NCI-H1105 treated with DMSO at 0.1 percent for 48 hours (cell line): ENCODE measurements at places on chromosomes 2 and 18.

- no peak for DNase-seq
These were observed 75.0 kb downstream of the EMILIN2 start for GRCh38 chr18:2921778-2922177.

- no peak for DNase-seq
These were observed 28.6 kb downstream of the IRS1 start for GRCh38 chr2:226771067-226771466.

DNA sequence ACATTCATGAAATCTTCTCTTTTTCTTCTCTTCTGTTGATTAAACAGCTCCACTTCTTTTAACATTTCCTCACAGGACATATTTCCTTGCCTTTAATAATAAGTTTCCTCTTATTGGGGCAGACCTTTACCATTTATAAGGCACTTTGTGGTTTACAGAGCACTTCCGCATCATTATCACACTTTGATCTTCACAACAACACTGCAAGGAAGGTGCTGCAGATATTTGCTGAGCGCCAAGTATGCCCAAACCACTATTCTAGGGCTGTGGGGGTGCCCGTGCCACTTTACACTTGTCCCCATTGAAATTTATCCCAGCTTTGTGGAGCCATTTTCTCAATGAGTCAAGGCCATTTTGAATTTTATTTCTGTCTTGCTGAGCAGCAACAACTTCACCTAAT lies 246.6 kb downstream of the SS18 start:
- no peak for DNase-seq

DNA sequence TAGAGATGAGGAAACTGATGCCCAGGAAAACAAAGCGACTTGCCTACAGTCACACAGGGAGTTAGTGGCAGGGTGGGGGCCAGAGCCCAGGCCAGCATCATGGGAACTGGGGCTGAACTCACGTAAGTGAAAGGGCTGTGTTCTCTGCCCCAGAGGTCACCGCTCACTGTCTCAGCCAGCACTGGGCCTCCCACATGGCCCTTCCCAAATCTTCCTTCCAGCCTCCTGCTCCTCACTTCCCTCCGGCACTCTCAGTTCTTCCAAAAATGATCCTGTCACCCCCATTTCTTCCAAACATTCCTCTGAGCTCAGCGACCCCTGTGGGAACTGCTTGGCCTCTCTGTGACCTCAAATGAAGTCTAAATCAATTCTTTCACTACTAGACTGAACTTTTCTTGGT lies 90.5 kb upstream of the TMEM247 start:
- DNase-seq, result no peak

- DNase-seq, result no peak
These were observed 340.1 kb downstream of the SLC4A3 start for GRCh38 chr2:219967247-219968245.

- no peak for DNase-seq
These were observed 73.4 kb upstream of the CD226 start for GRCh38 chr18:70021043-70021442.

DNA sequence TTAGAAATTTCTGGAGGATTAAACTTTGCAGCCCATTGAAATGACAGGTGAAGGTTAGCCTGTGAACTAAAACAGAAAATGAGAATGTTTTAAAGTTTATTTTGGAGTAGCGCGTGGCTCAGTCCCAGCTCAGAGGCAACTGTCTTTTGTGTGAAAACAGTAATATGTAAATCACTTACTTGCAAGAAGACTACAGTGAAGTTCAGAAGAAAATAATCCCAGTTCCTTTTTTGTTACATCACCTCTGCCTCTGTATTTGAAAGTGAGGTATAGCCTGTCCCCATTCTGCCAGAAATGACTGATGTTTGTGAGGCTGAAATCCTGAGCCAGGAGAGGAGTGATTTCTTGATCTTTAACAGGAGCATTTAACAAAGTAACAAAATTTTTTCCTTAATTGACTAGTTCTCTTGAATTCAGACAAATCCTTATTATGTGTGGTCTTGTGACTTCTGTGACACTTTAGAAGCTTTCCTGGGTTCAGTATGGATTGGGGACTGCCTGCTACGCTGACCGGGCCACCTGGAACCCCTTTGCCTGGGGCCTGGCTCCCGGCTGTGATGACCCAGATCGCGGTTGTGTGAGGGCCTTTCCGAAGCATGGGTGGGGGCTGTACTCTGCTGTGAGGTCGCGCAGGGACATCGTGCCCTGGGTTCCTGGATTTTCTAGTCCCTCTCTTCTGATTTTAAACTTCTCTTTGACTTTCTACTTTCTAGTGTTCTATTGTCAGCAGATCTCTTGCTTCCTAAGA lies 24.3 kb downstream of the TRAPPC12 start:
- DNase-seq, result no peak

GRCh38 chr2:96116879-96117533 lies 635 bp upstream of the ADRA2B start:
- DNase-seq, result no peak

- DNase-seq, result no peak
These were observed 15.3 kb downstream of the TTC21B start for GRCh38 chr2:165938237-165938636.

- DNase-seq, result no peak
These were observed 184.5 kb upstream of the MSH6 start for GRCh38 chr2:47598476-47598875.

DNA sequence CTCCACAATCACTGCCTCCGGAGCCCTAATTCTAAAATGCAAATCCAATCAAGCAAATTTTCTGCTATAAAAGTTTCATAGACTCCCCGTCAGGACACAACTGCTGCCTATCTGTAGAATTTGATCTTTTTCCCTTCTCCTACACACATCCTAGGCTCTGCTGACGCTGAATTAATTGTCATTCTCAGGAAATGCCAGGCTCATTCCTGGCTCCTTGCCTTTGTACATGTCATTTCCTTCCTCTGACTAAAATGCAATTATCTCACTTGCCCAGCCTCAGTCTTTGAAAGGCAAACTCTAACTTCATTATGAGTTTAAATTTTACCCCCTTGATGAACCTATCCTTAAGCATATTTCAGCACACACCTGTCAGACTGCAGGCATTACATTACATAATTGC lies 844.9 kb upstream of the CRIM1 start:
- no peak for DNase-seq

GRCh38 chr2:239535413-239536144 lies 134.8 kb upstream of the HDAC4 start:
- DNase-seq, result no peak

DNA sequence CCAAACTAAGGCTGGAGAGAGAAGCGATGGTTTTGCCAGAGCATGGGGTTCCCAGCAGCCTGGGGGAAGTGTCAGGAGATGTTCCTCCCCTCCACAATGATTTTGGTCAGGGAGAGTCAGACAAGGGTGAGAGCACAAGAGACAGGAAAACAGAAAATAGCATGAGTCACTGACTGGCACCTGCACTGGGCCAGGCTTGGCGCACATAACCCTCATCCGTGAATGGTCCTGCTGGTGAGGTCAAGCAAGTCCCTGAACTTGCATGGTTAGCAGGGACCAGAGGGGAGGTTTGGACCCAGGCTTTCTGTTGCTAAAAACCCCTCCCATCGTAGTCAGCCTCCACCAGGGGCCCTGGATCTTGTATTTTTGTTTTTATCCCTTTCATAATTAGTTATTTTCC lies 174.5 kb upstream of the MYT1L start:
- DNase-seq, result no peak

DNA sequence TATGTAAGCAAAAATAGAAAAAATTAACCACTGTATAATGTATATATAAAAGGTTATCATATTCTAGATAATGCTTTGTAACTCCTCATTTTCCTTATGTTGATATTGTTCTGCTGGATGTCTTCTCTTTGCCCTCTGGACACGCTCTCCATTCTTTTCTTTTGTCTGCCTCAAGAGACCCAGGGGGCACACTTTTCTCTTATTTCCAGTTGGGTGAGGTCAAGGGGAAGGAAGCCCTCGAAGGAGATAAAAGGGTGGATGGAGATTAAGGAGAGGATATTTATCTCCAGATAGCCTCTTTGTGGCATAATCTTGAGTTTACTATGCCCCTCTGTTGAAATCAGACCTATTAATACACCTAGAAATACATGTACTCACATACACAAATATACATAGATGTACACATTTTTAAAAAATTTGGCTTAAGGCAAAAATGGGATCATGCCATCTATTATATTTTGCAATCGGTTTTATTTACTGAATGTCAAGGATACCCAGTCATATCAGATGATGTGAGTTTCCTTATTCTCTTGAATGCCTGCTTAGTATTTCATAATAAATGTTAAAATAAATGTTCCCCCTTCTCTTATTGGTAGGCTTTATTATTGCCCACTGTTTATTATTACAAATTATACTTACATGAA lies 65.3 kb downstream of the LCLAT1 start:
- no peak for DNase-seq

DNA sequence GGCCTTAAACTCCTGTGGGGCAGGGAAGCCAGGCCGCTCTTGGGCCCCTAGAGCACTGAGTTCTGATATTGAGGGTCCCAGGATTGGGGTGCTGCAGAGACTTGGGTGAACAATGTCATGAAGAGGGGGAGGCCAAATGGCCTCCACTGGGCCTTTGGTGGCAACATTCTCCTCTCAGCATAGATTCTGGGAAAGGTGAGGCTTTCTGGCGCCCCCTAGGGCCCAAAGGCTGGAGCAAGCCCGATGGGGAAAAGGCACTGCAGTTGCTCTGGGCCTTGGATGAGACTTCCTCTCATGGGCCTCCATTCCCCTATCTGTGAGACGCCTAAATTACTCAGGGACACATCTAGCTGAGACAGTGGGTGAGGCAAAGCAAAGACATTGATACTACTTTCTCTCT lies 84.8 kb downstream of the ACAA2 start:
- peak; percentile 16 for DNase-seq

DNA sequence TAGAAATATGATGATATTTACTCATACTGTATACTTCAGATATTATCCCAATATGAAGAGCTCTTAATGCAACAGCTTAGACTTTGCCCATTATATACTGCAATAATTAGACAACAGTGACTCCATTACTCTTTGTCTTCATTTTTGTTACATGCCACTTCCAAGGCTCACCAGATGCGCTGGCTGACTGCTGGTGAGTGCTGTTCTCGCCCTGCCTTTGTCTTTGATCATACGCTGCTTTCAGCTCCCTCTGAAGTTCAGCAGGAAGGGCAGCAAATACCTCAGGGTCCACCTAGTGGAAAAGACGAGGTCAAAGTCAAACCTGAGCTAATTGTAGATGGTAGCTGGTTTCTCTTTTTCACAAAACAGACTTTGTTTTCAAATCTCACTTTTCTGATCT lies 66.3 kb downstream of the EIF5B start:
- DNase-seq, result no peak

- no peak for DNase-seq
These were observed 176.2 kb upstream of the ST6GAL2 start for GRCh38 chr2:107062173-107062572.

DNA sequence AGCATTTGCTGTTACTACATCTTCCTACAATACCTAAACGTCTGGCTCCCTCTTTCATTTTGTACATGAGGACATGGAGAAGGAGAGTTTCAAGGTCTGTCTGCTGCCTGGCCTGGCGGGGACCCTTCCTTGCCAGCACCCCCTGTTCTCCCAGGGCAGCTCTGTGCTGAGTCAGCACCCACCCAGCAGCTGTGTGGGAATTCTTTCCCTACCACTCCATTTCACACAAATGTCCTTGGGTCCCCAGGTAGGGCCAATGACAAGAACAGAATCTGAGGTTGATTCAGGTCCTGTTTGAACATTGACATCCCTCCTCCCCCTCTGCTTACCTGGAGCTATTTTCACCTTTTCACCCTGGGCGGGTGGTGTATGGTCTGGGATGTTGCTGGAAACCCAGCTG lies 129.9 kb upstream of the ITGA6 start:
- DNase-seq, result no peak

DNA sequence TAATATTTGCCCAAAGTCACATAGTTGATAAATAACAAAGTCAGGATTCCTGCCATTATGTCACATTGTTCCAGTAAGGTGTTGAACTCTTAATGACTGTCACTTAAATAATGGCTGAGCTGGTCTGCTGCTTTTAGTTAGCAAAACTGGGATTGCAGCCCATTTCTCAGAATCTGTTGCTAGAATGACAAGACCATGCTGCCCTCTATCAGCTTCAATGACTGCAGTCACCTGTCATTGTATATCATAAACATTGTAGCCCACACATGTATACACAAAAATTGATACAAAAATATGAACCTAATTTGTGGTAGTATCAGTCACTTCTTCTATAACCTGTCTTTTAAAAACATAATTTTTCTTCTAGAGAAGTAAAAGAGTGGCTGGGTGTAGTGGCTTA lies 121.1 kb downstream of the FAM161A start:
- DNase-seq, result no peak

- DNase-seq, result no peak
These were observed 107.4 kb downstream of the OSBPL6 start for GRCh38 chr2:178301649-178302238.

DNA sequence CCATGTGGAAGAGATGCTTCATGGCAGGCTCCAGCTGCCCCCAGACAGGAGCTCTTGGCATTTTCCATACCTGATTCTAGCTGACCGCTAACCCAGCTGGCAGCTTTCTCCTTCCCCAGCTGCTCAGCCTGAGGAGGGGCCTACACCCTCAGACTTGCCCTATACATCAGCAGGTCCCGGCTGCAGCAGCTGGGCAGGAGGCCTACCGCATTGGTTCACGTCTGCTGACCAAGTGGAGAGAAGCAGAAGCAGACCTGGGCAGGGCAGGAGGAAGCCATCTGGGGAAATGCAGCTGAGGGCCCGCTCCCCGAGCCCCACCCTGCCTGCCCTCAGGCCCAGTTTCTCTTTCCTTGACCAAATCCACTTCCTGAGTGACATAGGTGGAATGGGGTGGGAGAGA lies 50.7 kb downstream of the LBH start:
- DNase-seq, result no peak

DNA sequence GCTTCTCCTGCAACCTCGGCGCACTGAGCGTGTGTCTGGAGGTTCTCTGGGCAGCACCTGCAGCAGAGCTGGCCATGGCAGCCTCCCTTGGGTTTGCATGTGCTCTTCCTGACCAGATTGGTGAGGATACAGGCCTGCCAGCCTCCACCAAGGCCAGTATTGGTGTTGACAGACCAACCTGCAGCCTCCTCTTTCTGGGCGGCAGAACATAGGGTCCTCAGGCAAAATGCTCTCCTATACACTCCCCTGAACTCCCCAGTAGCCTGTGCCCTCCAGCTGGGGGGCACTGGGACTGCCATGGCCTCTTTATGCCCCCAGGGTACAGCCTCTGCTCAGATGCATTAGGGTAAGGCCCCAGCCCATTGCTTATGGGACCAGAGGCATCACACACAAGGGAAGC lies 131.9 kb upstream of the SPRED2 start:
- no peak for DNase-seq

- peak; percentile 92 for DNase-seq
These were observed 228.2 kb downstream of the CCDC178 start for GRCh38 chr18:33212363-33212762.

GRCh38 chr2:170369894-170370293 lies 191.9 kb downstream of the MYO3B start:
- DNase-seq, result peak; percentile 34

- DNase-seq, result no peak
These were observed 70.0 kb upstream of the MAP4K4 start for GRCh38 chr2:101627285-101628029.

- DNase-seq, result no peak
These were observed 65.9 kb upstream of the AFF3 start for GRCh38 chr2:100208141-100208770.

- DNase-seq, result no peak
These were observed 562 bp upstream of the MFSD2B start for GRCh38 chr2:24009367-24009679.
